ENCODE measurements at places on chromosomes 4 and X.
A peak's percentile ranks its signal among the peaks of the same experiment; 100 is the strongest.

DNA sequence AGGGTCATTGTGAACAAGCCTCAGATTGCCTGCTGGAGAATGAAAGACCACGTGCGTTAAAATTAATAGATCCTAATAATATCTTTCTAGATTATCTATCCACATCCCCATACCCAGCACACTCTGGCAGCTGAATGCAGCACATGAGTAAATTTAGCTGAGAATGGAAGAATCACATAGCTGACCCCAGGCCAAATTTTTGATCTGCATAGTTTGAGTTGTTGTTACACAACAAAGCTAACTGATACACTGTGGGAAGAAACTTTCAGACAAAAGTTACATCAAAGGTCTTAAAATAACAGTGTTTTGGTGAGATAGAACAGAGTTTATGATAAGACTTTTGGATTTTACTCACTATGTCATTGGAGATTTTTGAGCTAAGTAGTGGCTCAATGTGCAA is 72.4 kb upstream of the ANXA10 start:
- DNase-seq: no peak

DNA sequence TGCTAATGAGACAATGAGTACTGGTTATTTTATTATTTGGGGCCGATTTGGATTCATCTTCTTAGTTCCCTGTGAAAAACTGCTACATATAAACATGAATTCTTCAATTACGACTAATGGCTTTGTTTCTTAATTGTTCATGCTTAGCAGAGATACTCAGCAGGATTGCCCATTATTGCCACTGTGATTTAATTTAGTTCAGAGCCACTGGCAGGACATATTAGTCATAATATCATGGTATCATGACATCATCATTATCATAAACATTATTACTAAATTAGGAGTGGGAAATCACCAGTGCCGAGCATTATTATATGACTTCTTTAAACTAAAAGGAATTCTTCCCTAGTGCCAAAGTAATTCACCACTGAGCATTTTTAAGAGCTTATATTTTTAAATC is 201.4 kb downstream of the SPOCK3 start:
- DNase-seq: no peak

GRCh38 chrX:44784241-44784640 is 59.6 kb upstream of the DUSP21 start:
- DNase-seq: no peak

GRCh38 chrX:56729152-56729850 is at the start of gene NBDY:
NBDY (plus strand) TSS chrX:56729243; CDS start chrX:56729354, 111 bp downstream.
- peak; percentile 8 for DNase-seq

DNA sequence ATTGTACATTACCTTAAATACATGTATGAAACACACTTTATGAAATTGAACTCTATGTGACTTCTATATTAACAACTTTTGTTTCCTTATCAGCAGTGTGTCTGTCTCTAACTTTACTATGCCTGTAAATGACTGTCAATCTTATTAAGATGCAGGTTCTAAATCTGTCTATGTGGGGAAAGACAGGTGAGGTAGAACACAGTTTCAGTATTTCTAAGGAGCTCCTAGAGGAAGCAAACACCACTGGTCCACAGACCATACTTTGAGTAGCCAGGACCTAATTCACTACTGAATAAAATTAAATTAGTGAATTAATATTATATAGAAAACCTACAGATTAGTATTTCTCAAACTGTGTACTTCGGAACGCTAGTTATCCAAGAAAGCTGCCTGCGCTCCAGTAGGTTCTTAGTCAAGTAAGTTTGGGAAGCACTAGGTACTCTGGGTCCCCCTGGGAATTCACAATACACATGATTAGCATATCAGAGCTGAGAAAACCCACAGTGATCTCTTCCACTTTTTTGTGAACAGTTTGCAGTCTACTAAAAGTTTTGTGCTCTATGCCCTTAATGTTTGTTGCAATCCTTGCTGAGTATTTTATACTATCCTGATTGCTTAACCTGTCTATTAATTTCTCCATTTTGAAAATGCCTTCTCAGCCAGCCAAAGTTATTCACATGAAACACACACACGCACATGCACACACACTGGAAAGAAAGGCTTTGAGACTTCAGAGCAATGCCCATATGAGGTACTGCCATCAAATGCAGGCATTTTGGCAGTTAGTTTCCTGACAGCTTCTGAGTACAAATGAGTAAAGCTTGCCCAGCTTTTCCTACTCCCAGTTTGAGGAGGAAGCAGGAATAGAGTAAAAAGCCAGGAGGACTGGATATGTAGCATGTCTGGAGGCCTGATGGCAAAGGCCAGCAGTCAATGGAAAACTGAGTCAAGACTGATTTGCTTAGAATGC is 133.6 kb upstream of the CPEB2 start:
- DNase-seq: no peak

GRCh38 chr4:159127745-159128518 is 25.1 kb downstream of the RAPGEF2 start:
- DNase-seq: no peak

DNA sequence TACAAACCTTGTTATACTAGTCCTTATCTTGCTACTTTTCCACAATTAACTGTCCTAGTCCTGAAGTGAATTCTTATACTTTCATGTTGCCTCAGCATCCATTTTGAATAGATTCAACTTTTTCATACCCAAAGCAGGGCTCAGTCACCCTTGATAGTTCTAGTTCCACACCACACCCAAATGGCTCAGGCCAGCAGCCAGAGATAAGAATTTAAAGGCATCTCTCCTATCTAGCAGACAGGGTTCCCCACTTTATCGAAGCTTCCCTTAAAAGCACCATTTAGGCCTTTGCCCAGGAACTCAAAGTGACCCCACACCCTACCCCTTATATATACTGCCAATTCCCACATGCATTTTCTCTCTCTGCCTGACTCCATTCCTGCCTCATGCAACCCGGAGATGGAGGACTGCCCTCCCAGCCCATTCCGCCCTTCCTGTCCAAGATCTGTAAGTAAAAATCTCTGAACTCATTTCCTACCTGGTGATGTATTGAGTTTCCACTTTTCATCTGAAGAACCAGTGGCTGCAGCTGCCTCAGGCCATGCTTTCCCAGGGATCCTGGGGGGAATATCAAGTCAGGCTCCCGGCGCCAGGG is 63.7 kb upstream of the TXK start:
- no peak for DNase-seq

Data from germinal center (tissue), 1 donor.